ENCODE measurements at places on chromosomes 6 and 20.

GRCh38 chr6:170021579-170021978, 269.3 kb downstream of the DLL1 start:
- no peak for DNase-seq

DNA sequence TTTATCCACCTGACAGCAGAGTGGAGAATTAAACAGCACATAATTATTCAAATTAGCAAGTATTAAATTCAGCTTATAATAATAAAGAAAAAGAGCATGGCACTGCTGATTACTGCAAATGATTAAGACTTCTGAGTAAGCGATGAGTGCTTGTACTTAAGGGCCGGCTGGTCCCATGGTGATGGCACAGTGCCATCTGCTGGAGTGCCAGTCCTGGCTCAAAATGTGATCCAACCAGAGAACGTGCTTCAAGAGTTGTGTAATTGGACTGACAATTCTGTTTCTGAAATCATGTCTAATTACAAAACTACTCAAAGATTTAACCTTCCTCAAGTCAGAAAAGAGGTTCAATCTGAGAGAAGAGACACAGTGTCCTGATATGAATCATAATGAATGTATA, 181.6 kb upstream of the RGS17 start:
- DNase-seq = peak; percentile 48

DNA sequence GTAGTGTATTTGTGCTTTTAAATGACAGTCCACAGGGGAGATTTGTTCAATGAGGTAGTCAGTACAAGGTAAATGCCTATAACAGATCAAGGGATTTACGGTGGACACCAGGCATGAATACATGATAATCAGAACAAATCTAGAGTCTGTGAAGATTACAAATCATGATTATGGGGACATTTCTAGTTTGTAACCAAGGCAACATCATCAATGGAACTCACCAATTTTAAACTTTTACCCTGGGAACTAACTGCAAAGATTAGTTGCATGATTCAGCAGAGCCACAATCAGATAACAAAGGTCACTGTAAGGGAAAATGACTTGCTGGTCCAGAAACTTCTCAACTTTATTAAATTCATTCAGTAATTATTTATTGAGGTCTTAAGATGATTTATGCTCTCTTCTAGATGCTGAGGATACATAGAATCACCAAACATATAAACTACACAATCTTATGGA, at the start of gene CRISP1:
CRISP1 (minus strand) TSS at position 51 of the 459 bp plus-strand sequence. CDS start 9,135 bp downstream, outside the sequence.
- no peak for DNase-seq

DNA sequence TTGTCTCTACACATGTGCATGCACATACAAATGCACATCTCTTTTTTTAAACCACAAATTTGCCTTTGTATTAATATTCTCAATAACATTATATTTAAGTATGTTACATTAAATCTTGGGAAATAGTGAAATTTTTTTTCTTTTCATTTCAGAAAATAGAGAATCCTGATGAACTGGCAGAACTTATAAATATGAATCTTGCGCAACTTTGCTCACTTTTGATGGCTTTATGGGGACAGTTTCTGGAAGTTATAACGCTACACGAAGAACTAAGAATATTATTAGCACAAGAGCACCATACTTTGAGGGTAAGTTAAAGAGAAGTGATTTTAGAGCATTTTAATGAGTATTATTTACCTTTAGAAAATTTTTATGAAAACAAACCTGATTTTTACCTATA, 64.2 kb upstream of the SDHAF4 start:
- DNase-seq = no peak

- no peak for DNase-seq
These were observed 23.3 kb upstream of the NHSL1 start for GRCh38 chr6:138522611-138523010.

DNA sequence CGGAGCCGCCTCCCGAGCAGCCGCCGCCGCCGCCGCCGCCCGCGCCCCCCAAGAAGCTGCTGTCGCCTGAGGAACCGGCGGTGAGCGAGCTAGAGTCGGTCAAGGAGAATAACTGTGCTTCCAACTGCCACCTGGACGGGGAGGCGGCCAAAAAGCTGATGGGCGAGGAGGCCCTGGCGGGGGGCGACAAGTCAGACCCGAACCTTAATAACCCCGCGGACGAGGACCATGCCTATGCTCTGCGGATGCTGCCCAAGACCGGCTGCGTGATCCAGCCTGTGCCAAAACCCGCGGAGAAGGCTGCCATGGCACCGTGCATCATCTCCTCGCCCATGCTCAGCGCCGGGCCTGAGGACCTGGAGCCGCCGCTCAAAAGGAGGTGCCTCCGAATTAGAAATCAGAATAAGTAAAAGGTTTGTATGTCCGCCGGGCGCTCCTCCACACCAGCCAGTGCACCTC, 145.2 kb downstream of the SOBP start:
- DNase-seq = no peak

GRCh38 chr20:5177071-5177470, 50.3 kb downstream of the CDS2 start:
- no peak for DNase-seq

DNA sequence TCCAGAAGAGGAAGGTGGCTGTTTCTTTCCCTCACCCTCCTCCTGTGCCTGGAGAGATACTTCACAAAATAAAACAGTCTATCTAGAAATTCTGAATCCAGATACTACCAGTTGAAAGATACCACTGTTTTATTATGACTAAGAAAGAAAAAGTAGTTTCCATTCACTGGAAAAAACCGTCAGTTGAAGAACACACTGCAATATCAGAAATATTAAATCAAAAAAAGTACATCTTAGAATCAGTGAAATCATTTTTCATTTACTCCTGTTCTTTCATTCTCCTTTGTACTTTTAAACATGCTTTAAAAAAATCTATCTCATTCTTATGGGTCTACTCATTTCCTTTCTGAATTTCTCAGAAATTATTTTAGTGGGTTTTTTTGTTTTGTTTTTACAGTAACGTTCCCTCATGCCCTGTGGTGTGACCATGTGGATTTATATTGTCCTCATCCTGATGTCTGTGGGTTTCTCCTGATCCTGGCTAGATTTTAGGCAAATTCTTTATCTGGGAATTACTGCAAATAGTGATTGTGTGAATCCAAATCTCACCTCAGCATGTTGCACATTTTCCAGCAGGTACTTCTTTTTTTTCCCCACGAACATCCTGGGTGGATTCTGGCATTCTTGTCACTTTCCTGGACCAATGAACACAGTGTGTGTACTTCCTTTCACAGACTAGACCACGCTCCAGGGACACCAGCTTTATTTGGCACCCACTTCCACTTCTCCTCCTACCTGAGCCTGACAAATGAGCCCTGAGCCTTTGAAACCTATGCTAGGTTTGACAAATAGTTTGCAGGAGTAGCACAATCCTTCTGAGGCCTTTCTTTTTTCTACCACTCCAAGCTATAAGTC, 114.0 kb upstream of the LAMP5 start:
- DNase-seq = no peak

GRCh38 chr6:169783401-169783800, 32.0 kb downstream of the ERMARD start:
- no peak for DNase-seq

DNA sequence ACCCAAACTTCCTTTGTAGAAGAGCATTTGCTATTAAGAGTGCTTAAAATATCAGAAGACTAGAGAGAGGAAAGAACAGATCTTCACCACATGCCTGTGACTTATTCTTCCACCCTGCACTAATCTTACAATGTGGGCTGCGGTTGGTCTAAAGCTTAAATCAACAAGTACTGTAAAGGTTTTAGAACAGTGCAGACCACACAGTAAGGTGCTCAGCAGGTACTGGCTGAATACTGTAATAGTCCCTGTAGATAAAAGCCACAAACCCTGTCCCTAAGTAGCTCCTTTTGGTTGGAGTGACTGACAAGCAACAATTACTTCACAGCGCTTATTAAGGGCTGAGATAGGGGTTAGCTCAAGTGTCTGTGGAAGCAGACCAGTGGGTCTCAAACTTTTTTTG, 972 bp upstream of the PHF3 start:
- DNase-seq = no peak

- no peak for DNase-seq
These were observed 30.7 kb downstream of the TUBB2B start for GRCh38 chr6:3196770-3197169.

- DNase-seq = no peak
These were observed 5.4 kb downstream of the BPIFB3 start for GRCh38 chr20:33059136-33059535.

GRCh38 chr6:111301946-111302345, 181.1 kb downstream of the REV3L start:
- DNase-seq = no peak

DNA sequence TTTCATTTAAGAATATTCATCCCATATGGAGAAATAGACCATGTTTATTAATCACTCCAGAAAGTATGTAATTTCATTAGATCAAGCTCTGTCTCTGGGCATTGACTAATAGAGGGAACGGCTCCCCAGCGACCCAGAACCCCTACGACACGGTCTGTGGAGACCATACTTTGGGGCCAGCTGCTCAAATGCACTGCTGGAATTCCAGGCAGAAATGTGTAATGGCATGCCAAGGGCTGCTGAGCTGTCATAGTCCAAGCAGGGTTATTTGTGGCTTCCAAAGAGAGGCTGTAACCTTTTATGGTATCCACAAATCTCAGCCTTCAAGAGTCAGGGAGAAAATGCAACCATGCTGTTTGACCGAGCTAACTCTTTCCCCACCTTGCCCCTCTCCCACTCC, 755.8 kb downstream of the DHX35 start:
- DNase-seq = no peak

DNA sequence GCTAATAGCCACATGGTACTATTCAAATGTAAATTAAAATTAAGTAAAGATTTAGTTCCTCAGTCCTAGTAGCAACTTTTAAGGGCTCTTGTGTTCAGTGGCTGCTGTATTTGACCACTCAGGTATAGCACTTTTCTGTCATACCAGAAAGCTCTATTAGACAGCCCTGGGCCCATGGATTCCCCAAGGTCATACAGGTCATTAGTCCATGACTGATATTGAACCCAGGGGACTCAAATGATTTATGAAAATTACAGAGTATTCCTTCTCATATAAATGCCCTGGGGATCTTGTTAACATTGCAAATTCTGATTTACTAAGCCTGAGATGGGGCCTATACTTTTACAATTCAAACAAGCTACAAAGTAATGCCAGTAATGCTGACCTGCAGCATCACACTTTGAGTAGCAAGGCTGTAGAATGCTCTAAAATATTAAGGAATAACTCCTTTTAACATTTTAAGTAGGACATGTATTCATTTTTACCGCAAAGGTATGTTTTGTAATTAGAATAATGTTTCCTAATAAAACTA, 29.6 kb downstream of the RNF217 start:
- DNase-seq = no peak

GRCh38 chr6:77415706-77416105, 47.6 kb downstream of the HTR1B start:
- DNase-seq = no peak

- no peak for DNase-seq
These were observed 310.0 kb downstream of the ESR1 start for GRCh38 chr6:152117156-152118133.

DNA sequence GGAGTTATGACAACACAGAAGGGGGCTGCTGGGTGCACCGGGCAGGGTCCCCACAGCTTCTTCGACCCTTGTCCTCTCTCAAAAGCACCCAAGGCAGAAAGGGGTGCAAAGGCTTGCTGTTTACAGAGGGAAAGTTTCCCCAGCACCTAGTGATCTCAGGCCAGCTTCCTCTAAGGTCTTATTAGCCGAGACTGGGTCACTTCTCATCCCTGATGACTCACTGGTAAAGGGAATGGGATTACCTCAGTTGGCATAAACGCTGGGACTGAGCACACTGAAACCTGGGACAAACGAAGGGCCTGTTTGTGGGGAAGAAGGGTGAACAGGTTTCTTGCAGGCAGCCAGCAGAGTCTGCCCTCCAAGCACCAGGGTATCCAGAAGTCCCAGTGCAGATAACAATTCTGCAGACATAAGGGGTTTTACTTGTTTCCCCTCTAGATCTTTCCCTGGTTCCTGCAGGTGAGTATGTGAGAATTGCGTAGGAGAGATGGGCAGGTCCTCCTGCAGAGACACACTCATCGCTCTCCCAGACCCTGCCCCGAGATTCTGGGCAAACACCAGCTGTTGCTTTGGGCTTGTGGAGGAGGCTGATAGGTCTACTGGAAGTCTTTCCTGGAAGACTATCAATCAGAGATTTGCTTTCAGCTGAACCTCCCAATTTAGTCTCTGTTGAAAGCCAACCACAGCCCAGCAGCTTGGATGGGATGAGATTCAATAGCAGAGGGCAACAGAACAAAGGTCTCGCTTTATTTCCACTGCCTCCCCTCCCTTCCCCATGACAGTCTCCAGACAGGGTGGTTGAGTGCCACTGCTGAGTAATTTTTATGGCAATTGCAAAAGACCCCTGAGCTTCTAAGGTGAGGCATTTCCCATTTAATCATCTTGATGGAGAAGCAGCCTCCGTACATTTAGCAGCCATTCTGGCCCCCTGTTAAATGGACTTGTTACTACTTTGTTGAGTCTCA, 25.7 kb downstream of the KCNG1 start:
- DNase-seq = no peak

GRCh38 chr6:144646093-144647056, 361.2 kb downstream of the UTRN start:
- no peak for DNase-seq

DNA sequence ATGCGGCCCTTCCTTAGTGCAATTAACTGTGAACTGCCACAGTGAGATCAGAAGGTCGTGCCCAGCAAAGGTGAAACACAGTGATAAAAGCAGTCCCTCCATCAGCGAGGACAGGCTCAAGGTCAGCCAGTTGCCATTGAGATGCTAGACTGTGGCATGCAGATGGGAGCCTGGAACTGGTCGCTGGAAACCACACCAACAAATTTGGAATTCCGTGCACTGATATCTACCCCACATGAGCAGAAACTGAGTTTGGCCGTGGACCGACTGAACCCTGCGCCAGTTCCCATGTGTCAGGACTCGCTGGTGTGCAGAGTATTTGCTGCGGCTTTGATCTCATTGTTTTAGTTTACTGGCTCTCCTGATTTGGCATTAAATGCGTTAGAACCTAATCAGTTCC, 125.6 kb upstream of the QKI start:
- no peak for DNase-seq

GRCh38 chr6:25872814-25873213, 1.2 kb downstream of the SLC17A3 start:
- no peak for DNase-seq

DNA sequence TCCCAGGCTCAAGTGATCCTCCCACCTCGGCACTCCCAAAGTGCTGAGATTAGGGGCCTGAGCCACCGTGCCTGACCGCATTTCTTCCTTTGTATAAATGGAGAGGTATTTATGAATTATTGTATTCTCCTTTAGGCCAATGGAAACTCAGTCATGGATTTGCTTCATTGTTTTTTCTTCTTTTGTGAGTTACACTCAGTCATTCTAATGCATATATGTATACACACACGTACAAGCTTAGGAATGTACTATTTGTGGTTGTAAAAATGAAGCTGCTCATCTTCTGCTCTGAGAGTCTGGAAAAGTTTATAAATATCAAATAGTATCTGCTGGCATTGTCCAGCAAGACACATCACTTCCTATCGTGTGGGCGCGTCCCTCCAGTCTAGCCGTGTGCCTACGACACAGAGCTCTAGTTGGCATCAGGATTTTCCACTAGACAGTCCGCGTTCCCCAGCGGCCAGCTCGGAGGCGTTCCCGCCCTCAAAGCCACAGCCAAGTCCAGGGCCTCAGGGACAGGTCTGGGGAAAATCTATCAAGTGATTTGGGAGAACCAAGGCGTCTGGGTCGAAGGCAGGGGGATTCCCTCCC, 215.2 kb downstream of the NFATC2 start:
- no peak for DNase-seq

Measured in NCI-H524 treated with DMSO at 0.1 percent for 48 hours (cell line).